A172 (cell line): ENCODE measurements at places on chromosomes 16 and 17. TPM values are rescaled to one million over a fixed set of nuclear protein-coding genes. Genes with fewer than 3 reads are reported as not detected.

SLFN12 gene
- total RNA-seq: 37.4 and 47.9 TPM in 2 replicates

CACNG5 gene
- total RNA-seq: not detected in 2 replicates

NPB gene
- 0.77 and 1.8 TPM in 2 replicates for total RNA-seq

PLXDC1 gene
- 0.64 and 2.1 TPM in 2 replicates for total RNA-seq

BOLA2B gene
- 246 and 504 TPM in 2 replicates for total RNA-seq

SPOP gene
- 36.3 and 43.9 TPM in 2 replicates for total RNA-seq

DHRS11 gene
- 15.4 and 22.7 TPM in 2 replicates for total RNA-seq

NOXO1 gene
- 0.19 TPM in 1 of 2 replicates, not detected in the other for total RNA-seq

DNA sequence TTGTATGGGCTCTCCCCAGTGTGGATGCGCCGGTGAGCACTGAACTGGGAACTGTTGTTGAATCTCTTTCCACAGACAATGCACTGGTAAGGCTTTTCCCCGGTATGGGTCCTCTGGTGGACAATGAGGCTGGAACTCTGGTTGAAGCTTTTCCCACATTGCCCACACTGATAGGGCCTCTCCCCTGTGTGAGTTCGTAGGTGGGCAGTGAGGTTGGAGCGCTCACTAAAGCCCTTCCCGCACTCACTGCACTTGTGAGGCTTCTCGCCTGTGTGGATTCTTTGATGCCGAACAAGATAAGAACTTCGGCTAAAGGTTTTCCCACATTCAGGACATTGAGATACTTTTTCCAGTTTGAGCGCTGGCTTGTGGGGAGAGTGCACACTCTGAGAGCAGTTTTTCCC lies 17.8 kb downstream of the ZSCAN32 start:
- DNase-seq: no peak

- DNase-seq: no peak
Observed at GRCh38 chr17:82333279-82334171, at the start of gene SECTM1. Gene SECTM1, minus strand, starts transcription at chr17:82333766. Its CDS starts 6,526 bp downstream, at chr17:82327240.

GRCh38 chr17:71846561-71847110 lies 274.2 kb upstream of the SOX9 start:
- no peak for DNase-seq

DNA sequence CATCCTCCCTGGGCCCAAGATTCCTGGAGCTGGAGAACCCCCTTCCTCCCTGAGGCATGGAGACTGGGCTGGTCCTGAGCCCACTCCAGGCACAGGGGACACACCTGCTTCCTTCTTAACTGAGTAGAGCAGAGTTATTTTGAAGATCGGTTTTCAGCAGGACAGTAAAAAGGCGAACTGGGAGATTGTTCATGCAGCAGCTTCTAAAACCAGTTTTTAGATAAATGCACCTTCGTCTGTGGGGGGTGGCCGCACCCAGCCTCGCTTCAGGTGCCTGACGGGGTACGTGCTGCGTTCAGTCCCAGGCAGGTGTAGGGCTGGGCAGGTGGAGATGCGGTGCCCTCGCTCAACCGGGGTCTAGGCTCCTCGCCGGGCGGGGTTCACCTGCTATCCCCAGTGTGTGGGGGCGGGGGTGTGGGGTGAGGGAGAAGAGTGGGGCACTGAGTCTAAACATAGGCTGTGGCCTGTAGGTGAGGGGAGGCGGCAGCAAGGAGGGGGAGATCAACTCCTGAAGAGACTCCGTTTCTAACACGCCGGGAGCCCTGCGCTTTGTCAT lies 69.5 kb downstream of the JPH3 start:
- DNase-seq: no peak

GRCh38 chr17:1058423-1059130 lies 61.6 kb downstream of the TIMM22 start:
- DNase-seq: peak; percentile 53

DNA sequence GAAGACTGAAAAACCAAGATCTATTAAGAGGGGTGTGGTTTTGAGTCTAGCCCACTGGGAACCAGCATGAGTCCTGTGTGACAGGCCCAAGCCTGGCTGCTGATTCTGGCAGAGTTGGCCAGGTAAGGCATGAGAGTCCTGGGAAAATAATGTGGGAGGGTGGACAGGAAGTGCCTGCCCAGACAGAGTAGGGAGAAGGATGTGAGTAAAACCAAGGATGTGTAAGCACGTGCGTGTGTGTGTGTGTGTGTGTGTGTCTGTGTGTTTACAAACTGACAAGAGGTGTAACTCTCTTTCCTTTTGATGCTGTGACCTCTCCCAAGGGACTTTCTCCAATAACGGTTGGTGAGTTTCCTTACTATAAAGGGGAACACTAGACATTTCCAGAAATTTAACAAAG lies 15.6 kb upstream of the TEX2 start:
- DNase-seq: peak; percentile 80

DNA sequence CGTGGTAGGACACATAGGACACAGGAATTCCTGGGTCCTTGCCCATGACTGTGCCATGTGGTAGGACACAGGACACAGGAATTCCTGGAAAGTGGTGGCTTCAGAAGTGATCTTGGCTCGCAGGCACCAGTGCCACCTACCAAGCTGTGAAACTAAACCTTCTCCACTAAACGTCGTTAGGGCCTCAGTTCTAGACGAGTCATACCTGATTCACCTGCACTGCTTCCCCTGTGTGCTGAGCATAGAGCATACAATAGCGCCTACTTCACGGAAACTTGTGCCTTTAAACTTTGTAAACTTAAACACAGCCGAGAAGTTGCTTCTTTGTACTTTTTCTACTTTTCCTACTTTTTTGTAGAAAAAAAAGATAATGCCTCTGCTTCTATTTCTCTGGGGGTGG lies 4.8 kb downstream of the SOX8 start:
- no peak for DNase-seq

DNA sequence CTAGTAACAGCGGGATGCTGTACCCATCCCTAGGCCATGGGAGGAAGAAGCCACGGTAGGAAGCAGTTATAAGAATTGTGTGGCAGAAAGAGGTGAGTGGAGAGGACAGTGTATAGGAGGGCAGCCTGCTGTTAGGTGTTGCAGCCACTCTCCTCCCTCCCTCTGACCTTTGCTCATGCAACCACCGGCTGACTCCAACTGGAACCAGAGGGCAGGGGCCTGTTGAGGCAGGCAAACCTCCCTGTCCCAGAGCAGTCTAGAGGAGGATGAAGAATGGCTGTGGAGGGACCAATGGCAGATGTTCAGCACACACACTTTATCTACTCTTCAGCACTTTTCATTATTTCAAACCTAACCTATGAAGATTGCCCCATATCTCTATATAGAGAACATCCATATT lies 2.2 kb downstream of the TXNL4B start:
- no peak for DNase-seq

DNA sequence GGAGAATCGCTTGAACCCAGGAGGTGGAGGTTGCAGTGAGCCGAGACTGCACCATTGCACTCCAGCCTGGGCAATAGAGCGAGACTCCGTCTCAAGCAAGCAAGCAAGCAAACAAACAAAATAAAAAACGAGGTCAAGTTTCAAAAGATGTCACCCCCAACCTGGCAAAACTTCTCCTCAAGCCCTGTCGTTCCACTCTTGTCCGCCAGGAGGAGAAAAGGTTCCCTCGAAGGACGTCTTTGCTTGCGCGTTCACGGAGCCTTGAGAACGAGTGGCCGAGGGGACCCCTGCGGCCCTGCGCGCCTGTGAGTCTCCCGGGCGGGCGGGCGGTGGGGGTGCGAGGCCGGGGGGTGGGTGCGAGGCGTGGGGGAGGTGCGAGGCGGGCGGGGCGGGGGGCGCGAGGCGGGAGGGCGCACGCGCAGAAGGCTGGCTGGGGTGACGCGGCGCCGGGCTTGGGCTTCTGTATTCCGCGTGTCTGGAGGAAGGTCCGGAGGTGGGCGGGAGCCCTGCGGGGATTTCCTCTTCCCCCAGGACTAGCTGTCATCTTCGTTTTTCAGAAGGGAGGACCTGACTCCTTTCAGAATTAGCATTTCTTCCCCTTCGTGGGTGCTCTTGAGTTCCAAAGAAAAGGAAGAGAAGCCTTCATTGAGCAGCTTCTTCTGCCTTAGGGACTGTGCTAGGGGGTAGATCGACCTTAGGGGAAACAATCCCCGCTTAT lies 3.7 kb downstream of the SLC52A1 start:
- DNase-seq: peak; percentile 66

DNA sequence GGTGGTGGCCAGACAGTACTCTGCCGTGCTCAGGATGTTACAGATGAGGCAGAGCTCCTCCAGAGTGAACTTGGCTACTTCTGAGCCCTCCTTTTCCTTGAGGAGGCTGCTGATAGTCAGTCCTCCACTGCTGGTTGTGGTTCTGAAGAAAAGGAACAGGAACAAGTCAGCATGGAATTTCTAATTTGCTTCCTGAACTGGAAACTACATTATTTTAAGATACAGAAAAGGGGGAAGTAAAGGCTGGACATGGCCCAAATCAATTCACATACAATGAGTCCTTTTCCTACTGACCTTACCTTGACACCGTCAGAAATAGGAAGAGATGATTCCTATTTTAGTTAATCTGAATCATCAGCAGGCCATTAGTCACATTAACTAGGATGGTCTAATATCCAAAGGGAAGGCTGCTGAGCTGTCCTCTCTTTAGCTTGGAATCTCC lies 154.2 kb downstream of the VPS53 start:
- DNase-seq: peak; percentile 61

- DNase-seq: no peak
Observed at GRCh38 chr17:79530361-79531105, 80.3 kb downstream of the RBFOX3 start.

DNA sequence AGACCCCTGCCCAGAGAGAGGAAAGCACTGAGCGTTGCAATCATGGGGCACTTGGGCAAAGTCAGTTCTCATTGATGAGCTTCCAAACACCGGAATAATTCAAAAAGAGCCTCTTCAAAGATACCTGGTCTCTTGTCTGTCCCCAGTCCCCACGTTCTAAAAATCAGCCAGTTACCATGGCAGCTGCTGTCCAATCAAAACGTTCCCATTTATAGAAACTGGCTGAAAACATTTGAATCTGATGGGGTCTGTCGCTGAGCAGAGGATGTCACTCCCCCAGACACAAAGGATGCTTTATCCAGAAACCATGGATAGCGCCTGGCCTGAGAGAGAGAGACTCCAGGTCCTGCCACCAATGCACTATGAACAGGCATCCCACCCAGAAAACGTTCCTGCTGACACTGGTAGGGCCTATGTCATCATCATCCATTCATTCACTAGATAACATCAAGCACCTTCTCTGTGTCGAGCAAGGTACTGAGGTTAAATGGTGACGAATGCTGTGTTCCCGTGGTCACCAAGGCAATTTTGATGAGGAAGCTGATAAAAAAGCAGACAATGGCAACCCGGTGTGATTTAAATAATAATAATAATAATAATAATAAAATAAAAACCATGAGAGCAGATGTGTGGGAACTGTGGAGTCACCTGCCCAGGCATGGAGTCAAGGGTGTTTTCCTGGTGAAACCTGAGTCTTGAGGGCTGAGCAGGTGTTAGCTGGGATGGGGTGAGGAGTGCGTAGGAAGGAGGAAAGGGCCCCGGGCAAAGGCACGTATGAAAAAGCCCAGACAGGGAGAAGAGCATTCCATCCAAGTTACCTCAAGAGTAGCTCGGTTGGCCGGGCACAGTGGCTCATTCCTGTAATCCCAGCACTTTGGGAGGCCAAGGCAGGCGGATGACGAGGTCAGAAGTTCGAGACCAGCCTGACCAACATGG lies 19.0 kb upstream of the CALB2 start:
- no peak for DNase-seq

GRCh38 chr17:47996201-47996600 lies 25.3 kb downstream of the CDK5RAP3 start:
- DNase-seq: no peak

- peak; percentile 84 for DNase-seq
Observed at GRCh38 chr17:49361902-49362722, at the start of gene ZNF652. Gene ZNF652, minus strand, starts transcription at chr17:49362250. Its CDS starts 44,525 bp downstream, at chr17:49317725.

GRCh38 chr17:44942456-44942855 lies 5.1 kb downstream of the KIF18B start:
- DNase-seq: no peak

- no peak for DNase-seq
Observed at GRCh38 chr17:17019891-17020456, 22.3 kb upstream of the MPRIP start.

- no peak for DNase-seq
Observed at GRCh38 chr17:45784741-45785479, 790 bp downstream of the CRHR1 start.

DNA sequence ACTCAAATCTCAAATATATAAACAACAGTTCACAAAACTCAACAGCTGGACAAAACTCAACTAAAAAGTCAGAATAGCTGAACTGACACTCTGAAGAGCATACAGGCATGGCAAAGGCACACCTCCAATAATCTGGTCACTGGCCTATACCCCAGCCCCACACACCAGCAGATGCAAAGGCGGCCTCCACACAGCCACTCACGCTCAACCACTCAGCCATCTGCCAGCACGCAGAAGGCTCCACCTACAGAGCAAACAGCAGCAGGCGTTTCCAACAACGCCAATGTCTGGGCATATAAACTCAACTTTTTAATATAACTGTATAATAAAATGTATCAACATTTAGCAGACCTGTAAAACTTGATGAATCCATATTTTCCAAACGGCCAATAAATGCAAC lies 17.2 kb downstream of the USP7 start:
- no peak for DNase-seq

- no peak for DNase-seq
Observed at GRCh38 chr16:31331141-31331764, 23.7 kb upstream of the ITGAX start.
